GM12865 (cell line): ENCODE measurements at places on chromosomes 12 and 14.
A peak's percentile ranks its signal among the peaks of the same experiment; 100 is the strongest.

- DNase-seq = no peak
These were observed 48.9 kb upstream of the AMN start for GRCh38 chr14:102873546-102874061.

DNA sequence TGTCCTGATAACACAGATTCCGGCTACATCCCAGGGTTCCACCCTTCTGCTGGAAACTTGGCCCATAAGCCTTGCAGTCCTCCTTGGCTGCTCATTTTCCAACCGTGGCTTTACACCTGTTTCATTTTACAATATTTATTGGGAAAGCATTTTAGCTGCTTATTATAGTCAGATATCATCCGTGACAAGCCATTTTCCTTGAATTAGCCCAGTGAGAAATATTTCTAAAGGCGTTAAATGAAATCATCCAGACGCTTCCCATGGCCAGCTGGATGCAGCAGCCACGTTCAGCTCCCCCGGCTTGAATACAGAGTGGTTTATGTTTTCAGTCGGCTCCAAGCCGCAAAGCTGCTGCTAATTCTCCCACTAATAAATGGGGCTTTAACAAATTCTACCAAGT lies 245.0 kb upstream of the PELI2 start:
- no peak for DNase-seq

- DNase-seq = no peak
These were observed 36.2 kb upstream of the TMEM260 start for GRCh38 chr14:56543436-56543835.

DNA sequence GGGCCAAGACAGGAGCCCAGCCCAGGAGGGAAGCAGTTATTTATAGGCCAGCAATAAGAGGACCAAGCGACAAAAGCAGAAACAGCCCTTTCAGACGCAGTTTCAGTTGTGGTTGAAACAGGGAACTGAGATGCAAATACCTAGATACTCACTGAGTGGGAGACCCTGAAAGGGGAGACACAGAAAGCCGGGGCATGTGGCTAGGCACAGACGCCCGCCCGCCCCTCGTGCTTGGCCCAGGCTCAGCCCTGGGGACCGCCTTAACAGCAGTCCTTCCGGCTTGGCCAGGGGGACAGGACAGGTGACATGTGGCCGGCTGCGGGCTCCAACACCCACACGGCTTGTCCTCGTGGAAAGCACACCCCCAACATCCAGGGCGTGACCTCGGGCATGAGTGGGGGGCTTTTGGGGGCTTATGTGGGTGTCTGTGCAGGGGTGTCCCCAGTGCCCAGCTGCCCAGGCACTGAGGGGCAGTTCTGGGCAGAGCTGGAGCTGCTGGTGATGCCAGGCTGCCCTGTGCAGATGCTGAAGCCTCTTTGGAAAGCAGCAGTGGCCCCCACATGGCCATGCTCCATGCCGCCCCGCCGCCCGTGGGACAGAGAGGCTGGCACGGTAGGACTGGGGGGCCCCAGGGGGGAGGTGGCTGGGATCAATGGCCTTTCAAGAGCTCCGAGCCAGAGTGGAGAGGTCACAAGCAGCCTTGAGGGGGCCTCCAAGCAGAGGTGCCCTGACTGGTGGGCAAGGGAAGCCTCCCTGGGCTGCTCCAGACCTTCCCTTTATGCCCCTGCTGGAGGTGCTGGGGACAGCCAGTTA lies 2.1 kb downstream of the PLD4 start:
- peak; percentile 93 for DNase-seq

GRCh38 chr14:104128981-104129380 lies 9.4 kb upstream of the KIF26A start:
- no peak for DNase-seq
